ENCODE measurements at places on chromosomes 2 and 18. TPM values are rescaled to one million over a fixed set of nuclear protein-coding genes. Genes with fewer than 3 reads are reported as not detected.

Gene INSIG2
- 31.0 TPM for total RNA-seq

Gene FZD7
- total RNA-seq = 31.8 TPM

Gene CNDP1
- total RNA-seq = 9.9 TPM

Gene FOXD4L1
- total RNA-seq = not detected

Gene CNGA3
- total RNA-seq = 9.7 TPM

Gene PAX8
- 3.7 TPM for total RNA-seq

Gene FSHR
- not detected for total RNA-seq

Gene MAP3K19
- 0.11 TPM for total RNA-seq

Gene SCN2A
- total RNA-seq = 24.2 TPM

Gene MEMO1
- total RNA-seq = 36.6 TPM

Gene DTNA
- total RNA-seq = 46.2 TPM

Gene ABCG5
- total RNA-seq = 0.27 TPM

Gene DSC1
- 1.8 TPM for total RNA-seq

Gene SLC4A5
- 36.3 TPM for total RNA-seq
